ENCODE measurements at places on chromosomes 2 and 18.
A peak's percentile ranks its signal among the peaks of the same experiment; 100 is the strongest.

DNA sequence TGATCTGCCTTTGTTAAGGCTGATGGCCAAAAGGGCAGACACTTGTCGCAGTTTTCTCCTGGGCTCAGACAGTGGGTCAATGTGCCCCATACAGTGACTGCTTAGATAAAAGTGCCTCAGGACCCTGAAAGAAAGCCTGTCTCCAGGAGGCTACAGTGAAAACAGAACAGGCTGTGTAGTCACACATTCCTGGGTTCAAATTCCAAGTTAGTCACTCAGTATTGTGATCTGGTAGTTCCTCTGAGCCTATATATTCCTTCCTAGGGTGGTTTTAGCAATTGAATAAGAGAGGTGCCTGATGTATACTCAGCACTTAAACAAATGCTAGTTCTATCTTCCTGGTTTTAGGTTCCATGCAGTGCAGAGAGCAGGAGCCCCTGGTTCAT is 54.4 kb downstream of the RPL37A start:
- DNase-seq: no peak

DNA sequence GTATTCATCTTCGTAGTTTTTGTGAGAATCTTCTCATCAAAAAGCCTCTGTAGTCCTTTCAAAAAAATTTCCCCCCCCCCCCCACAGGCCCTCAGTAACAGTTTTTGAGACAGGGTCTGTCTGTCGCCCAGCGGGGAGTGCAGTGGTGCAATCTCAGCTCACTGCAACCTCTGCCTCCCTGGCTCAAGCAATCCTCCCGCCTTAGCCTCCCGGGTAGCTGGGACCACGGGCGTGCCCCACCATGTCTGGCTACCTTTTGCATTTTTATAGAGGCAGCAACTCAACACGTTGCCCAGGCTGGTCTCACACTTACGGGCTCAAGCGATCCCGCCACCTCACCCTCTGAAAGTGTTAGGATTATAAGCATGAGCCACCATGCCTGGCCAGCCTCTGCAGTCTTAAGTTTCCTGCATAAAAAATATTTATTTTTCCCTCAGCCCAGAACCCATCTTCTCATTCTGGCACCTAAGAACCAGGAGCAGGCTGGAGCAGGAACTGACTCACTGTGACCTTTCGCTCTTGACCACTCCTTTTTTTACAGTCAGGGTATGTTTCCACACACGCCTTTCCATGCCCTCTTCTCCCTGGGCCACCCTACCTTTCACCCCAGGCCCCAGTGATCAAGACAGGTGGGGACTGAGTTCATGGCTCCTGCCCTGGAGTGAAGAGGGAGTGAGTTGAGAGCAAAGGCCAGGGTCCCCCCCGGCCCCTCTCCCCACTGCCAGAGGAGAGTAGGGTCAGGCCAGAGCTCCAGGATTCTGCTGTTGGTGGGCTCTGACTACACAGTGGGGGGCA is 32.5 kb upstream of the NT5DC4 start:
- no peak for DNase-seq

DNA sequence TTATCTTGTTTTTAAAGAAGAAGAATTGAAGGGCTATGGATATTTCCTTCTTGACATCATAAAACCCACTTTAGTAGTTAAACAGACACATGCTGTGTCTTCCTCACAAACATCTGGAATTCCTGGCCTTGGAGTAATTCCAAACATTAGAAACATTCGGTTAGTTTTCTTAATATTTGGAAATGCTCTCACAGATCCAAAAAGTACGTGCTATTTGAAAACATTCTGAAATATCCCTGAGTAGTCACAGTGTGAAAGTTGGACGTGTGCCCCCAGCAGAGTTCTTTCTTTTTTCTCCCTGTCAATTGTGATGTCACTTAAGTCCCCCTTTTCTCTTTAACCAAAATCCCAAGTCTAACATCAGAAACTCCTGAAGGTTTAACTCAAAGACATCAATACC is 91.3 kb downstream of the ANTXR1 start:
- no peak for DNase-seq

DNA sequence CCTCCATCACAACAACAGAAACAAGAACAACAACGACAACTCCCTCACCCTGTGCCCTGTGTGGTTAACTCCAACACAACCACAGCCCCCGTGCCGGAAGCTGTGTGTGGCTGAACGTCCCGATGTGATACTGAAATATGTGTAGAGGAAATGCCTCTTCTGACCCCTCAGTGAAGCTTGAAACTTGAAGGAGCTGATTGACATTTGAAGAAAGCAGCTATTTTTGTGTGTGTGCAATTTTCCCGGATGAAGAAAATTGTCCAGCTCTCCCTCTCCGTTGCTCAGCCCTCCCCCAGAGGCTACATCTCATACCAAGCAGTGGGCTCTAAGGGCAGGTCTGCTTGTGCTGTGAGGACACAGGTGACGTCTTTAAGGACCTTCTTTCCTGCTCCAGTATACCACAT is 173.8 kb downstream of the ICOS start:
- DNase-seq: no peak

- DNase-seq: peak; percentile 8
These were observed 844.3 kb downstream of the MBD2 start for GRCh38 chr18:53380063-53380639.

DNA sequence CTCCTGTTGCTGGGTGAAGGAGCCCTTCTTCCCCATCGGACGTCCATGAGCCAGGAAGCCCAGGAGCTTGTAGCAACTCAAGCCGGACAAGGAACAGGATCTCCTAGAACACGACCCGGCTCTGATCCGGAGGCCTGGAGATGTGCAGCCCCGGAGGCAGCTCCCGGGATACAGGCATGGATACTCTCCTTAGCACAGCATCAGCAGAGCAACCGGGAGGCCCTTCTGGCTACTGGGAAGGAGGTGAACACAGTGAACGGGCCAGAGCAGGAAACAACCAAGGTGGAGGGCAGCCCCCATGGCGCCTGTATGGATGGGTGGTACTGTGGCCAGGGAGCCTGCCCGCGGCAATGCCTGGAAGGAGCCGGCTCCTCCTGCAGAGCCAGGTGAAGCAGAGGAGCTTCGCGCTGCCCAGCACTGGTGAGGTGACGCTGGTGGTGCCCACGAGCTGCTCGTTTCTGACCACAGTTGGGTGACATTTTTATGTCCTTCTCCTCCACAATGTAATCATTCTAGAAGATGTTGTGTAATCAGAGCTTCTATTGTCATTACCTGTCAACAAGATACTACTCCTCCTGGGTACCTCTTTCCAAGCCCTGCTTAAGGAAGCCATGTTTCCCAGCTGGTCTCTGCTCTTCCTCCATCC is 94.3 kb downstream of the TWIST2 start:
- DNase-seq: no peak

- no peak for DNase-seq
These were observed 127.6 kb upstream of the PKDCC start for GRCh38 chr2:41920181-41920580.

DNA sequence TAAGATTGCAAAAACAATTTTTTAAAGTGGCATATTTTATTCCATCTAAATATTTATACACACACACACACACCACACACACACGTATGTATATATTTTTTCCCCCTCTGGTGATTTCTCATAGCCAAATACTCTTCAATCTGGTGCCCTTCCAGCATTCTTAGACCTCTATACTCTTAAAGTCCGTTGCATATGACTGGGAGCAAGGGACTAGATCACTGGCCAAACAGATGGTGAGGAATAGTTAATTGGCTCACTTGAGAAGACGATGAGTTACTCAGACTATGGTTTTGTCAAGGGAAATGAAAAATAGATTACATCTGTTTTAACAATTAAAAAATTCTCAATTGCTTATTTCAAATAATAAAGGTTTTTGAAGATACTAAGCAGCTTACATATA is 512.5 kb upstream of the LRRTM4 start:
- no peak for DNase-seq
